ENCODE measurements at places on chromosomes 7 and 10.

DNA sequence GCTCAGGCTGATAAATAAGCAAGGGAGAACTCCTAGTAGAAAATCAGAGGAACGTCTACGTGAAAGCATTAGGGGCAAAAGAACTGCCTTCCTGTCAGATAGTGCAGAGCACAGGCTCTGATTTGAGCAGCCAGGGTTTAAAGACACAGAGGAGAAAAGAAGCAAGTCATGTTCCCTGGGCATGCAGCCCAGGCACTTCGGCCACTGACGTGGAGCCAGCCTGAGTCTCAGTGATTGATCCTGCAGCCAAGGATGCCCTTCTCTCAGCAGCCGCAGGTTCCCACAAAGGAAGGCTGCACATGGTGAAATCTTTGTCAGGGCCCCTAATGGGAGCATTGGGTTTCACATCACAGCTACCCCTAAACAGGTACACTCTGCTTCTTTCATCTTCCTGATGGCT lies 161.7 kb upstream of the HPS1 start:
- DNase-seq: no peak

GRCh38 chr7:20776942-20777341 lies 9.7 kb downstream of the SP8 start:
- DNase-seq: no peak

GRCh38 chr7:107996072-107996882 lies 6.7 kb downstream of the LAMB1 start:
- no peak for DNase-seq

- DNase-seq: peak; percentile 53
Measured at GRCh38 chr10:96321822-96322221, 17.6 kb downstream of the DNTT start.

GRCh38 chr10:93854975-93855374 lies 38.8 kb upstream of the SLC35G1 start:
- no peak for DNase-seq

DNA sequence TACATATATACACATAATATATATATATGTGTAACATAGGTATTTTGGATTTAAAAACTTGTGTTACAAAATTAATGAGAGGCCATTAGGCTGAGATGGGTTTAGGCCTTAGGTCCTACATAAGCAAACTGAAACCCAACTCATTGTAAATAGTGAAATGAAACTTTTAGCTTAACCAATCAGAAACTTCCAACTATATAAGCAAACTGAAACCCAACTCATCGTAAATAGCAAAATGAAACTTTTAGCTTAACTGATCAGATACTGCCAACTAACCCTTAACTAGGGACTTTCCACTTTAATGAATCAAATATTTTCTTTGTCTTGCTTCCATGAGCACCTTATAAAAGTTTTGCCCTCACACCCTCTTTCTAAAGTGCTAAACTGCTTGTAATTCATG lies 17.3 kb upstream of the SAMD9L start:
- DNase-seq: no peak

GRCh38 chr10:133438711-133439273 lies 14.4 kb upstream of the SPRN start:
- no peak for DNase-seq

- no peak for DNase-seq
Measured at GRCh38 chr10:1132584-1132983, 76.4 kb downstream of the WDR37 start.

- DNase-seq: no peak
Measured at GRCh38 chr10:128870830-128871597, 596.0 kb upstream of the MGMT start.

- no peak for DNase-seq
Measured at GRCh38 chr10:71123023-71123422, 89.3 kb upstream of the UNC5B start.

DNA sequence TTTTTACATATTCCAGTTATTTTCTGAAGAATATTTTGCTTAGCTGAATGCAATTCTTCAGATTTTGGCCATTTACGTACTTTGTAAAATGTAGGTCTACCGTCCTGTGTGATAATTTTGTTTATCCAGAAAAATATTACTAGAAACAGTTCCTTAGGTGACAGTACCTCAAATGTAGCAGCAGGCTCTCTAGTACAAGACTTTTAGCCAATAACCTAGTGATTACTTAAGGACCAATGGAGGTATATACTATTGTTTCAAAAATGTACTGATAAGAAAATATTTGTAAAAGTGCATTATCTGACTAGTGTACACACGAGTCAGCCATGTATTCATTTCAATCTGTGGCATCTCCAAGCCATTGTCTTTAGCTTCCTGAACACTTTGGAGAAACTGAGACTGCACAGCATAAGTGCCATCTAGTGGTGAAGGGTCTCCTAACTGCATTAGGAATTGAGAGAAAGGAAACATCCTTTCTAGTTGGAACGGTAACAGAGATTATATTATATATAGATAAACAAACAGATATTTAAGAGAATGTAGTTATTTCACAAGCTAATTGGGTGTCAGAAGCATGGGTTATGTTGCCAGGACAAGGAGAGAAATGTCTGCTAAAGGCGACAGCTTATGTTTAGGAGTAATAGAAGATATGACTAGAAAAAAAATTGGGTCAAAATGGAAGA lies 23.7 kb downstream of the RTKN2 start:
- no peak for DNase-seq

DNA sequence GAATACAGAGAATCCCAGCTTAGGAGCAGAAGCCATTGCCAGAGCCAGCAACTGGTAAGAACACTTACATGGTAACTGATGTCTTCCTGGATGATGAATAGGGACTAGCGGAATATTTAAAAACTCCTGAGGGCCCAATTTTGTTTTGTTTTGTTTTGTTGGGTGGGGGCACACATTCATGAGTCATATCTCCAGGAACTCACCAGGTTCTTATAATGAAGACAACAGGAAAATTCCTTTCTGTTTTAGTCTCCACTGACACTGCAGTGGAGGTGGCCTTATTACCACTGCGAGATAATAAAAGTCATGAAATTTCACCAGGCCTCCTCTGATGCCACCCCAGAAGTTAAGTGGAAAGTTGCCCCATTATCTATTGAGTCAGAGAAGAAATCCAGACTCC lies 6.6 kb upstream of the CUZD1 start:
- no peak for DNase-seq

- no peak for DNase-seq
Measured at GRCh38 chr7:90540406-90540805, 55.7 kb upstream of the CDK14 start.

GRCh38 chr10:9301554-9301953 lies 1247.1 kb downstream of the GATA3 start:
- DNase-seq: no peak

GRCh38 chr10:44293306-44293778 lies 91.6 kb downstream of the CXCL12 start:
- DNase-seq: no peak

GRCh38 chr7:157488281-157488680 lies 151.5 kb downstream of the DNAJB6 start:
- no peak for DNase-seq

GRCh38 chr10:77614778-77615625 lies 22.6 kb downstream of the KCNMA1 start:
- no peak for DNase-seq

DNA sequence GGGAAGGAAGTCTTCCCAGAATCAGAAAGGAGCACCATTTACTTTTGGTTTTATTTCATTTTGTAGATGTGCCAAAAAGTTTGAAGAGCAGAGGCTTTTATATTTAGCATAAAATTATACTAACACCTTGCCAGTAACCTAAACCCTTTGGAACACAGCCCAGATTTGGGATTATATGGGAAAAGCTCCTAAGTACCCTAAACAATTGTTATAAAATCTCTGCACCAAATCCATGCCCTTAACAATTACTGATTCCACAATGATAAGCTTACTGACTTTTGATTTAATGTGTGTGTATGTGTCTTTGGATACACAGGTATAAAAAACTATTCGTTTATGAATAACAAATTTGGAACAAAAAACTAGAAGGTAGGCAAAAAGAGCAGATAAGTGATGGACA lies 39.0 kb upstream of the TMEM229A start:
- no peak for DNase-seq

DNA sequence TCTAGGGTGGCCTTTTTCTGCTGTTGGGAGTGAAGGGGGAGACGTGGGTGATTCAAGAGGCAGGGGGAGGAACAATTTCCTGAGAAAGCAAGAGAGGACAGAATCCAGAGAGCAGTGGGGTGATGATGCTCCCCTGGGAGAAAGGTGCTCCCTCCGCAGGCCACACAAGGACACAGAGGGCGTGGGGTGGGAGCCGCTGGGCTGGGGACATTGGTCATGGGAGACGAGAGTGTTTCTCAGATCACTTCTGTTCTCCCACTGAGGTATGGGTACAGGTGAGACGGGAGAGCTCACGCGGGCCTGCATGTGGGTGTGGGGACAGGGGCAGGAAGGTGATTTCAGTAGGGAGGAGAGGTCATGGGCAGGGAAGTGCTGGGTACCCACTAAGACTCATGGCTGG lies 259.5 kb upstream of the CTBP2 start:
- no peak for DNase-seq

DNA sequence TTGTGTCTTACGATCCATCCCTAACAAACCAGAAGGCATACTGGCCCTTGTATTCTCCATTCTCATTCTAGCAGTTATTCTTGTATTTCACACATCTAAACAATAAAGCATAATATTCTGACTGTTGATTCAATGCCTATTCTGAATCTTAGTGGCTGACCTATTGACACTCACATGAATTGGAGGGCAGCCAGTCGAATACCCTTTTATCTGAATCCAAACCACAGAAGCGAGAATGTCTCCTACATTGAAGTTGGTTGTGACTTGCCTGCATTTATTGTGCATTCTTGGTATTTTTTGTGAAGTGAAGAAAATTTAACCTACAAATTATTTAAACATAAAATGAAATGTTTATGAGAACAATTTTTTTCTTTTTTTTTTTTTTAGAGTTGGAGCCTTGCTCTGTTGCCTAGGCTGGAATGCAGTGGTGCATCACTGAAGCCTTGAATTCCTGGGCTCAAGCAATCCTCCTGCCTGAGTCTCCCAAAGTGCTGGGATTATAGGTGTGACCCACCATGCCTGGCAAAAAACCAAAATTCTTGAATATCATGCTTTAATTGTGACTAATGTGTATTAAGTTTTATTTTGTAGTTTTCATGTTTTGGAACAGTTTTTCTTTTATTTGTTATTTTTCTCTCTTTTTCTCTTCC lies 22.7 kb downstream of the EXOC4 start:
- no peak for DNase-seq

DNA sequence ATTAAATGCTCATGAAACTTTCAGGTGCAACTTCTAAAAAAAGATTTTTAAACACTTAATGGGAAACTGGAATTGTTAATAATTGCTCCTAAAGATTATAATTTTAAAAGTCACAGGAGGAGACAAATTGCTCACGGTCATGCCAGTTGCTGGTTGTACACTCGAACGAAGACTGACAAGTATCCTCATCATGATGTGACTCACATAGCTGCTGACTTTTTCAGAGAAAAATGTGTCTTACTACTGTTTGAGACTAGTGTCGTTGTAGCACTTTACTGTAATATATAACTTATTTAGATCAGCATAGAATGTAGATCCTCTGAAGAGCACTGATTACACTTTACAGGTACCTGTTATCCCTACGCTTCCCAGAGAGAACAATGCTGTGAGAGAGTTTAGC lies 79.3 kb downstream of the ITGB8 start:
- peak; percentile 22 for DNase-seq

- DNase-seq: no peak
Measured at GRCh38 chr10:77424257-77424656, 213.4 kb downstream of the KCNMA1 start.
